ENCODE measurements at places on chromosomes 2 and 18.

- no peak for DNase-seq
These were observed 18.2 kb downstream of the BMP10 start for GRCh38 chr2:68853035-68853434.

DNA sequence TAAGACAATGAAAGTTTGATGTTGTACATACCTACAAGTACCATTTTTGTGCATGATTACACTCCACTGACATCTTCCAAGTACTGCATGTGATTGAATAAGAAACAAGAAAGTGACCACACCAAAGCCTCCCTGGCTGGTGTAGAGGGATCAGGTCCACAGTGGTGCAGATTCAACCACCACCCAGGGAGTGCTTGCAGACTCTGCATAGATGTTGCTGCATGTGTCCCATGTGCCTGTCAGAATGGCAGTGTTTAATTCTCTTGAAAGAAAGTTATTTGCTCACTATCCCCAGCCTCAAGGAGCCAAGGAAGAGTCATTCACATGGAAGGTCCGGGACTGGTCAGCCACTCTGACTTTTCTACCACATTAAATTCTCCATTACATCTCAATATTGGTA lies 114.5 kb downstream of the MMADHC start:
- DNase-seq, result no peak

- no peak for DNase-seq
These were observed 131.5 kb upstream of the MEIS1 start for GRCh38 chr2:66303471-66303870.

DNA sequence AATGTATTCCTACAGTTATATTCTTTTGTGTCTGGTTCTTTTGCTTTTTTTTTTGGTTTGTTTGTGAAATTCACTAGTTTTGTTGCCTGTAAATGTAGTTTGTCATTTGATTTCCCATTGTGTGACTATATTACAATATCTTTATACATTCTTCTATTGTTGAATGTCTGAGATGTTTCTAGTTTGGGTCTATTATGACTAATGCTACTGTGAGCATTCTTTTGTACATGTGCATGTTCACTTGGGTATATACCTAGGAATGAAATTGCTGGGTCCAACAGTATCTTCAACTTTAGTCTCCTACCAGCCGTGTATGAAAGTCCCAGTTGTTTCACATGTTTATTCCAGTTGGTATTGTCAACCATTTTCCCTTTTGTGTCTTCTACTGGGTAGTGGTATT lies 112.7 kb upstream of the RBMS1 start:
- DNase-seq, result no peak

DNA sequence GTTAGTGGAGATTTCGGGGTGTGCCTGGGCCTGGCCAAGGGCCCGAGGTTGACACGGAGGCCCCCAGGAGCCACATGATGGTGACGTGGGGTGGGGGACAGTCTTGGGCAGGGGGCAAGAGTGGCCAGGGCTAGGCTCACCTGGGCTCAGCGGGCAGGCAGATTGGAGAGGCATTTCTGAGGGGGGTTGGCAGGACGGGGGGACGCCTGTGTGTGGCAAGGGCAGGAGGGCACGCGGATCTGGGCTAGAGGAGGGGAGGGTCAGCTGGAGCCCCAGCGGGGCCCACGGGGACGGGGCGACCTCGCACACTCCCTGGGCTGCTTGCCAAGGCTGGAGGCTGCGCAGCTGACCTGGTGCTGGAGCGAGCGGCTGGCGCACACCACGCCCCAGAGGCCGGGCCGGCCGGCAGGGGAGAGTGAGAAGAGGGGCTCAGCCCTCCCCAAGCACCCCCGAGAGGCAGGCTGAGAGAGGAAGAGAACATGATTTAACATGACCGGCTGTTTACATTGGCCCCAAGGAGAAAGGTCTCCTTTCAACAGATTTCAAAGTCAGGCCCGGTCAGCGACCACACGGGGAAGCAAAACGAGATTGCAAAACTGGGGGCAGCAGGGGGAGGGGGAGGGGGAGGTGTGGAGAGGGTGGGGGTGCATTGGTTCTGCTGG lies 38.0 kb upstream of the SNED1 start:
- DNase-seq, result no peak

DNA sequence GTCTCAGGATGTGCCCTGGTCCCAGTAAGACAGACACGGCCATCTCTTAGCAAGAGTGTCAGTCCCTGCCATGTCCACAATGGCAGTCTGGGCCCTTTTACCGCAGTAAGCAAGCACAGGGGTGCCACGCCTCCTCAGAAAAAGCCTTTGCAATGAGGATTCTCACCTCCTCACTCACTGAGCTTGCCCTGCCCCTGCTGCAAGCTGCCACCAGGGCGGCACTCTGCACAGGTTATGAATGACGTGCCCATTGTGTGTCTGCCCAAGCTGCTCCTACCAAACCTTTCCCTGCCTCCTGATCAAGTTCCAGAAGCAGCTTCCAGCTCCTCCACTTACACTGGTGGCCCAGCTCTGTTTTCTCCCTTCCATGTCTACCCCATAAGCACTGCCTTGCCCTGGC lies 23.3 kb downstream of the ERCC3 start:
- no peak for DNase-seq
